GM04504 (cell line): ENCODE measurements at places on chromosomes 4 and X.

DNA sequence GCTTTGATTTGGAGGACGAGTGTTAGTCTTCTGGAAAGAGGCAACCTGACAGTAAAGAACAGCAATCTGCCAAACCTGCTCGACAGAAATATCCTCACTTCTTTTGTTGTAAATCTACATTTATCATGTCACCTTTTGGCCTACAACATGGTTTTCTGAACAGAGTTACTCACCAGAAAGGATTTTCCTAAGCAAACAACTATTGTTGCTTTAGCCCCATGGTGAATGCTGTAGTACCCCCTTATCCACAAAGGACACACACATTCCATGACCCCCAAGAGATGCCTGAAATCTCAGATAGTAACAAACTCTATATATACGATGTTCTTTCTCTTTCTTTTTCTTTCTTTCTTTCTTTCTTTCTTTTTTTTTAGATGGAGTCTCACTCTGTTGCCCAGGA lies 42.7 kb downstream of the TMEM150C start:
- no peak for DNase-seq

GRCh38 chr4:20126906-20127305 lies 124.8 kb upstream of the SLIT2 start:
- DNase-seq: peak; percentile 33

DNA sequence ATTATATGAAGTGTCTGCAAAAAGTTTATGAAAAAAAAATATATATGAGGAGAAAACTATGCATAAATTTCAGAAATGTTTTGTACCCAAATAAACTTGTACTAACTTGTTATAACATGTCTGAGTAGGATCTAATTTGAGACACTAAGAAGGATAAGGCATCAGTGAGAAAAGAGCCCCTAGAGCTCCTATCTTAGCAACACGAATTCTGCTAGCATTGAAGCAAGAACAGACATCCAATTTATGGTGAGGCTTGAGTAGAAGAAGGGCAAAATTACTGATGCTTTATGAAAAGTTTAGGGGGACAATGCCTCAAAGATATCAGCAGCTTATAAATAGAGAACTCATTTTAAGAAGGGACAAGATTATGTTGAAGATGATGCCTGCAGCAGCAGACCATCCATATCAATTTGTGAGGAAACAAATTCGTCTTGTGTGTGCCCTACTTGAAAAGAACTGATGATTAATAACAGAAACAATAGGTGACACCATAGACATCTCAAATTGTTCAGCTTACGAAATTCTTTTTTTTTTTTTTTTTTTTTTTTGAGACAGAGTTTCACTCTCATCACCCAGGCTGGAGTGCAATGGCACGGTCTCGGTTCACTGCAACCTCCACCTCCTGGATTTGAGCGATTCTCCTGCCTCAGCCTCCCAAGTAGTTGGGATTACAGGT lies 35.7 kb upstream of the ADAM29 start:
- no peak for DNase-seq

DNA sequence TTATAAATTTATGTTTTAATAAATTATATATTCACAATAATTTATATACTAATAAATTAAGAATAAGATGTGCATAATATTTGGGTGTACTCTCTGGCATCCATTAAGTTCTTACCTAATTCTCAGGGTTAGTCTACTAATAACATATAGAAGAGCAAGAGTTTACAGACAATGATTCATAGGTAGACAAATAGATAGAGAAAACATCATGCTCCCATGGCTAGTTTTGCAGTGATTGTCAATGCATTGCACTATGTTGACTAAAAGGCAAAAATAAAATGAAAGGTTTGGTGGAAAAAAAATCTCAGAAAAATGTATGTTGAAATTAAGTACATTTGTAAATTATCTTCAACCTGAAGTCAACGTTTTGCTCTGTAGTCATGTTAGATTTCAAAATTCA lies 606.0 kb downstream of the KCTD8 start:
- no peak for DNase-seq

GRCh38 chrX:38192007-38192810 lies 28.5 kb downstream of the SRPX start:
- DNase-seq: no peak

DNA sequence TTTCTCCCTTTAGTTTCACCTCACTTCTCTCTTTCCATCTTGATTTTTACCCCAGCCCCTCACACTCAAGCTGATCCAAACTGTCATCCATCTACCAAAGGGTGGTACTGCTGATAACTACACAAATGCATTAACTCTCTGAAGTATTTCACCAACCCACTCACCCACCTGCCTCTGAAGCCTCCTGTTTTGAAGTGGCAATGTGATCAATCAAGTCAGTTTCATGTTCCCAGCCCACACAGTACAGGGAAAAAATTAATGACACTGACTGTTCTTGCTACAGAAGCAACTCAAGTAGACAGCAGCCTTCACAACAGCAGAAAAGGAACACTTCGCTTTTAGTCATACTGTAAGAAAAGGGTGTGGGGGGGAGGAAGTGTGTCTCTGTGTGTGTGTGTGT lies 183.0 kb upstream of the NOCT start:
- no peak for DNase-seq

GRCh38 chrX:29257521-29257920 lies 670.3 kb downstream of the IL1RAPL1 start:
- peak; percentile 12 for DNase-seq

- DNase-seq: peak; percentile 3
These were observed 40.2 kb upstream of the SULT1B1 start for GRCh38 chr4:69800599-69800998.

DNA sequence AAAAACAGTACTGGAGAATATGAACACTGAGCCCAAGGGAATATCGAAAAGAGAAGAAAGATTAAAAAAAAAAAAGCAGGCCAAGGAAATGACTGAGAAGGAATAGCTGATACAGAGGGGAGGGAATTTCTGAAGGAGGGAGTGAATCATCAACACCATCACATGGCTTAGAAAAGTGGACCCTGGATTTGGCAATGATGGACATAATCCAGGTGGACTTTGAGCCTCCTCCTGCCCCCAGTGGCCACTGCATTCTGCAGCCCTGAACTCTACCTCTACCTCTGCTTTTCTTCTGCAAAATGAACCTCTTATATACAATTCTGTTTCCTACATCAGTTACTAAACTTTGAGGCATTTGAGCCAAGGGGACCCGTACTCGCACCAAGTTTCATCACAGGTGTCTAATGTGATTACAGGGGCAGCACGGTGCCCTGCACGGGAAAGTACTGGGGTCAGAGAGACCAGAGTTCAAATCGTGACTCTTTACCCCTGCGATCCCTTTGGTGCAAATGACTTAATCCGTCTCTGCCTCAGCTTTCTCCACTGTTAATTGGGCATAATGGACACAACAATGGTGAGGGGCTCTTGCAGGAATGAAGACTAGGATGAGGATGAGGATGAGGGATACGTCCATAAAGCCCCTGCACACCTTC lies 1.1 kb downstream of the OCIAD2 start:
- no peak for DNase-seq

- DNase-seq: no peak
These were observed 56.2 kb downstream of the COX7B2 start for GRCh38 chr4:46852800-46853199.

- no peak for DNase-seq
These were observed 903.0 kb downstream of the FSTL5 start for GRCh38 chr4:161260819-161261218.

GRCh38 chr4:9953089-9953488 lies 68.2 kb downstream of the SLC2A9 start:
- DNase-seq: no peak

DNA sequence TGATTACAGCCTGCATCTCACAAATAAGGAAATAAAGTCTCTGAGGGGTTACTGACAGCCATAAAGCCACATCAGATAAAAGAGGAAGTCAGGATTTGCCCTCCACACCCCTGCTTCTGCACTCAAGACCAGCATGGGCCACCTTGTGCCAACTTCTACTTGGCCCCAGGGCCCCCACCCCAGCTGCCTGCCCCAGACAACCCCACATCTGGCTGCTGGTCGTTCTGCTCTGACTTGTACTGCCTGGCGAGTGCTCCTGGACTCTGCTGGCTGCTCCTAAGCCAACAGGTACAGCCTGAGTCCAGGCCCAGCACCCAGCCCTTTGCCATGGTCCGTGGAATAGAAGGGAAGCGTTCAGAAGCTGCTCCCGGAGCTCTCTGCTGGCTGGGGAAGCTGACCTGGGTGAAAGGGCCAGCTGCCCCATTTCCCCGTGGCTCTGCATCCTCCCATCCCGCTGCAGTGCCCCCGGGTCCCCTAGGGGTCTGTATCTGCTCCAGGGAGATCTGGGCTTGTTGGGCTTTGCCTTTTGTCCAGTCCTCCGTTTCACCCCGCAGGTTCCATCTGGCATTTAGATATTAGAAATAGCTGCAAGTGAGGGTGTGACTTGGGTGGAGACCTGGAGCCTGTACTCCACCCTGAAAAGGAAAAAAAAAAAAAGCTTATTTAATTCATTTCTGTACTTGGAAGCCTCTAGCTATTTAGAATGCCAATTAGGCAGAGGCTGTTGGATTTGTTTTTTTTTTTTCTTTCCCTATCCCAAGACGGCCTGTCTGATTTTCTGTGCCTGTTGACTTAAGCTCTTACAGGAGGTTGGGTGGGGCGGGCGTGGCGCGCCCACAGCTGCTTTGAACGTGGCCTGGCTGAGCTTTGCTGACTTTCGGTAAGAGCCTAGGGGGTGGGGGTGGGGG lies 194.7 kb downstream of the PTTG2 start:
- no peak for DNase-seq

DNA sequence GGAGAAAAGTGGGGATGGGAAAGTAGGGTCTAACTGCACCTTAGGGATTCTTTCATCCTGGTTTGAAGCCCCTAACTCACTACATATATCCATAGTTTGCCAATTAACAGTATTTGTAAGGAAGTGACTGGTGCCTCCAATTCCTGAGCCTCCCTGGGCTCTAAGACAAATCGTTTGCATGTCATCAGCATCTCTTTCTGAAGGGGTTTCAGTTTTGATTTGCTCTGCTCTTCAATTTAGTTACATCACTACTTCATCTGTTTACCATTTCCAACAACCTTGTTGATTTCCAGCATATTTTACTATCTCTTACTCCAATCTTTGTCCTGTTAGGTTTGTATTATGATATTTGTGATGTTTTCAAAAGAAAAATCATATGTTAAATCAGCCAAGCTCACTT lies 15.5 kb upstream of the DDX60 start:
- DNase-seq: no peak

DNA sequence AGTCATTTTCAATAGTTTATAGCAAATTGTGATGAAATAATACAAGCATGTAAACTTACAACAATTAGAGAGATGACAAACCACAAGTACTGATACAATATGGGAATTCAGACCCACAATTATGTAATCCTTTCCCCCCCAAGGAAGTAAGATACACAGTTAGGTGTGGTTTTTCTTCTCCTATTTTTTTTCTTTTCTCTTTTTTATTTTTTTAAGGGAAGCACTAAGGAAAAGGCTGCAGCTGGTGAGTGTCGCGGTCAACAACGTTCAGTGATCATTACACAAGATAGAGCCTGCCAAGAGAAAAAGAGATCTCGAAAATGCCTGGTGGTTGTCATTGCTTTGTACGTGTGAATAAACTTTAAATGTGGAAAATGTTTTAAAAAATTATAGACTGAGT lies 9.8 kb downstream of the NDNF start:
- DNase-seq: no peak

GRCh38 chr4:144421839-144422565 lies 224.0 kb upstream of the HHIP start:
- no peak for DNase-seq

DNA sequence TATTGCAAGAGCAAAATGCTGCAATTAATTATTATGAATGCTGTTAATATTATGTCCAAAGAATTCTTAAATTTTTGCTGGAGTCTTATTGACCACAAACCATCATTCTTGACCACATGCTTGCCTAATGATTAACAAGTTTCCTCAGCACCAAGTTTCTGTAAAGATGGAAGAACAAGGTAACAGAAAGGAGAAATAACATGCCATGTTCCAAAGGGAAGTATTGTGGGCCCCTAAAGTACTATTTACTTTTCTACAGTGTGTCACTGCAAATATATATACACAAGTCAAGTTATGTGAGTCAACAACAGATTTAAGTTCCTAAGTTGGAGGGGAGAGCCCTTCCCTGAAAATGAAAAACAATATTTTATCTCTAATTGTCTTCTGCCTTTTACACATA lies 20.6 kb downstream of the FAM47E start:
- no peak for DNase-seq

- DNase-seq: no peak
These were observed 471.8 kb downstream of the KCNIP4 start for GRCh38 chr4:21476757-21477156.

- no peak for DNase-seq
These were observed 10.5 kb upstream of the KLHL5 start for GRCh38 chr4:39051492-39051891.

- no peak for DNase-seq
These were observed 343.1 kb downstream of the GRID2 start for GRCh38 chr4:92646826-92647225.

DNA sequence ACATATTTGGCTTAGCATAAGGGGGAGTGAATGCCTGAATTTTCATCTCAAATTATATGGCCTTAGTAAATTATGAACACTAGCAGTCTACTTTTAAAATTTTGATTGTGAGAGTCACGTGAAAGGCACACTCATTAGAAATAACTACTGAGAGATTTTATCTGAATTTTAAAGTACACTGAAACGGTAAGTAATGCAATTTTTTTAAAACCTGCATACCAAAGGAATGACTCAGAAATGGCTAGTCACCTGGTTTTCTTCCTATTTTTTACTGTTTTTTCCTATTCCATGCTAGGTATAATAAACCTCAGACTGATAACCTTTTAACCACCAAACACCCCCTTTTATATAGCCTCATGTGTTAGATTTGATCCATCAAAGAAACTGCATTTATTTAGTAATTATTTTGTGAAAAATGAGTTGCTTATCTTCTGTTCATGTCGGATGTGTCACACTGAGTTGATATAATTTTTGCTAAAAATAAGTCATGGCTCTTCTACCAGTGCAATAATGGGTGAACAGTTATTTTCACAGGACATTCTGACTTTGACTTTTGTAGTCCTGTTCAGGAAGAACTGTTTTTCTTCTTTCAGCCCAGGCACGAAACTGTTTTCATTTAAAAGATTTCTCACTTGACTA lies 40.4 kb downstream of the CPEB2 start:
- DNase-seq: no peak

DNA sequence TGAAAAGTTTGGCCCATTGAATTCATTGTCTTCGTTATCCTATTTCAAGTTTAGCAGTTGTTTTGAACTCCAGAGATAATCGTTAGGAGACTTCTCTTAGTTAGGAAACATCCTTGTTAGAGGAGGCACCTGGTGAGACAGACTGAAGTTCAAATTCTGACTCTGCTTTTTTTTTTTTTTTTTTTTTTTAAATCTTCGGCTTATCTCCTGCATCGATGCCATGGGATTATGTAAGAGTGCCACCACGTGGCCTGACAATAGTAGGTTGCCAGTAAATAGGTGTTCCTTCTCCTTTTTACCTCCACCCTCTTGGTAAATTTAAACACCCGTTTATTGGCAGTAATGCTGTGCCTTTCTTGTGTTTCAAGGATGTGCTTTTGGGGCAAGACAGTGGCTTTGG lies 149.3 kb downstream of the SOWAHB start:
- no peak for DNase-seq
